ENCODE measurements at places on chromosomes 12 and 14. TPM values are rescaled to one million over a fixed set of nuclear protein-coding genes. Genes with fewer than 3 reads are reported as not detected.

ATG14 gene
- total RNA-seq = 20.4 TPM

PTPRB gene
- total RNA-seq = 4.5 TPM

CDKN1B gene
- 151 TPM for total RNA-seq

COX8C gene
- total RNA-seq = not detected

AQP6 gene
- not detected for total RNA-seq

HOTAIR gene
- not detected for total RNA-seq

VWF gene
- 8.2 TPM for total RNA-seq

NAV3 gene
- 240 TPM for total RNA-seq

NTS gene
- total RNA-seq = 6.5 TPM

SLC17A8 gene
- total RNA-seq = 11.0 TPM

TC2N gene
- 5.7 TPM for total RNA-seq
